ENCODE measurements at places on chromosomes 4 and X.

DNA sequence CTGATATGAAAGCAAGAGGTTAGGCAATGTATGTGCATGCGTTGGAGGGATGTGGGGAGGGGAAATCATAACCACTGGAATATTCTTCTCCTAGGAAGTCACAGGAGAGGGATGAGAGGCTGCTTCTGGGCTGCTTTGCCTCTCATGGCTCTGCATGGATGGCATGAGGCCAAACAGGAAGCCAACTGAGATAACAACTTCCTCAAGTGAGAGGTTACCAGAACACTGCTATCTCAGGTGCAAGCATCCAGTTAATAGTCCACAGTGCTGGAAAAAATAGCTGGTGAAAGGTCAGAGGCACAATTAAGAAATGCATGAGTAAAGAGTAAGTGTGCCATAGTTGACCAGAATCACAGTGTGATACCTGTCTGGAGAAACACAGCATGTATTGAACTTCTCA is 113.3 kb downstream of the ELOVL6 start:
- DNase-seq = no peak

DNA sequence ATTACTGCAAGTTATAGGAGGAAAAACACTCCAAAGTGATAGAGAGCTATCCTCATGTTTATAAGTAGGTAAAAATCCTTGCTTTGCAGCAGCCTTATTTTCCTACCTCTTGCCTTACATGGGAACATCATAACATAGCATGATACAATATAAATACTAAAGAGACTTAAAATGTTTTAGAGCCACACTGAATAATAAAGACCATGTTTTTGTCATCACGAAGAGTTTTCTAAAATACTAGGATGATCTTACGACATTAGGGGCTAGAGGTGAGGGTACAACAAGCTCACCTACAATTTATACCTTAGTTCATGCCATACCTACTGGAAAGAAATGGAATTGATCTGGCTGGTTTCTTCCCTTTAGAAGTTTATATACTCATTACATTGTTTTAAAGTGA is 184.8 kb downstream of the FBXW7 start:
- DNase-seq = no peak

DNA sequence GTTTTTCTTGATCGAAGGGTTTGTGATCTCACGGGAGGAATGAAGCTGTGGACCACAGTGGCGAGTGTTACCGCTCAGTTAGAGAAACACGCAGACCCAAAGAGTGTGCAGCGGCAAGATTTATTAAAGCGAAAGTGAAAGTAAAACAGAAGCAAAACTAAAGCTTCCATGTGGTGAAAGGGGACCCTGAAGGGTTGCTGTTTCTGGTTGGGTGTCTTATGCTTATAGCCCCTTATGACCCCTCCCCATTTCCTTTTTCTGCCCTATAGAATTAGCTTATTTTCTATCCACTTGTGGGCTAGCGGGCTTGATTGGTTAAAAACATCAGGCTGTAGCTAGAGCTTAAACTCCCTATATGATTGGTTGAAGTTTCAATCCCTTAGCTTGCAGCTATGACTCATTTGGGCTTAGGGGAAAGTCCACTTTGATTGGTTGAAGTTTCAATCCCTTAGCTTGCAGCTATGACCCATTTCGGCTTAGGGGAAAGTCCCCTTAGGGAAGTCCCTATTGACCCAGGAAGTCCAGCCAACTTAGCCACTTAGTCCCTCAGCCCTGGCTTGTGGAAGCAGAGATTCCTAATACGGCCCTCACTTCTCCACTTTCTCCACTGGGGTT is 171.2 kb upstream of the NWD2 start:
- DNase-seq = peak; percentile 0

- DNase-seq = no peak
Measured at GRCh38 chr4:8779490-8779932, 92.1 kb downstream of the HMX1 start.

DNA sequence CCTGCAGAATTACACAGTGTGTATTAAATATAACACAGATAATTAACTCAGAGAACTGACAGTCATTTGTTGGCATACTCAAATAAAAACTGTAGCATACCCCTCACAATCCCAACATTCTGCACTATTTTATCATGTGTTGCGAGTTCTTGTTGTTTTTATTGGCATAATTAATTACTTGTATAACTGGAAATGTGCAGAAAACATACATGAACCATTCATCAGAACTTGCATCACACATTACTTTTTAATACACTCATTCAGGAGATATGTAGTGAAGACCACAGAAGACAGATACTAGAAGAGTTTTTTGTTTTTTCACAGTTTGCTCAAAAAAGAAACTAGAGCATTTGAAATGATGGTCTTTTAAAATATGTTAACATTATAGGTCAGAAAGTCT is 74.6 kb upstream of the NEIL3 start:
- peak; percentile 39 for DNase-seq

- DNase-seq = no peak
Measured at GRCh38 chr4:54958236-54958635, 167.2 kb downstream of the KDR start.

DNA sequence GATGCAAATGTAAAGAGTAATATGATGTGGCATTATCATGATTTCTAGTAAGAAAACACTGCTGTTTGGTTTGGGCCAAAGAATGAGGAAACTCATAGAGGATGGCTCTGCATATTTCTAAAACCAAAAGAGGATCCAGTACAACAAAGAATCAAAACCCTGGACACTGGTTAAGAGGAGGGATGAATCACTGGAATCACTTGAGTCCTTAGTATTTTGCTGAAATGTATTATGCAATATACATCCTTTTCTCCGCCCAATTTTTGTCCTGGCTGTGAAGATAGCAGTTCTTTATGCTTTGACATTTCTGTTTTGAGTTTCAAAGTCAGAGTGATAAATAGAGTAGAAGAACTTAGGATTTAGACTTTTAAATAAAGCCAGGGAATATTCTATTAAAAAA is 345.9 kb downstream of the PACRGL start:
- no peak for DNase-seq

DNA sequence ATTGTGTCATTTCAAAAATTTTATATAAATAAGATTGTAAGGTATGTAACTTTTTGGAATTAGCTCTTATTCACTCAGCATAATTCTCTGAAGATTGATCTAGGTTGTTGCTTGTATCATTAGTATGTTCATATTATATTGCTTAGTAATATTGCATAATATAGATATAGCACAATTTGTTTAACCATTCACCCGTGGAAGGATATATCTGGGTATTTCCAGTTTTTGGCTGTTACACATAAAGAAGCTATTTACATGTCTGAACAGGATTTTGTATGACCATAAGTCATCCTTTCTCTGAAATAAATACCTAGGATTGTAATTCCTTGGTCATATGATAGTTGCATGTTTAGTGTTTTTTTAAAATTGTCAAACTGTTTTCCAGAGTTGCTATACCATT is 82.5 kb downstream of the CPEB2 start:
- no peak for DNase-seq

GRCh38 chr4:171629182-171629581 is 184.0 kb upstream of the GALNTL6 start:
- DNase-seq = no peak

DNA sequence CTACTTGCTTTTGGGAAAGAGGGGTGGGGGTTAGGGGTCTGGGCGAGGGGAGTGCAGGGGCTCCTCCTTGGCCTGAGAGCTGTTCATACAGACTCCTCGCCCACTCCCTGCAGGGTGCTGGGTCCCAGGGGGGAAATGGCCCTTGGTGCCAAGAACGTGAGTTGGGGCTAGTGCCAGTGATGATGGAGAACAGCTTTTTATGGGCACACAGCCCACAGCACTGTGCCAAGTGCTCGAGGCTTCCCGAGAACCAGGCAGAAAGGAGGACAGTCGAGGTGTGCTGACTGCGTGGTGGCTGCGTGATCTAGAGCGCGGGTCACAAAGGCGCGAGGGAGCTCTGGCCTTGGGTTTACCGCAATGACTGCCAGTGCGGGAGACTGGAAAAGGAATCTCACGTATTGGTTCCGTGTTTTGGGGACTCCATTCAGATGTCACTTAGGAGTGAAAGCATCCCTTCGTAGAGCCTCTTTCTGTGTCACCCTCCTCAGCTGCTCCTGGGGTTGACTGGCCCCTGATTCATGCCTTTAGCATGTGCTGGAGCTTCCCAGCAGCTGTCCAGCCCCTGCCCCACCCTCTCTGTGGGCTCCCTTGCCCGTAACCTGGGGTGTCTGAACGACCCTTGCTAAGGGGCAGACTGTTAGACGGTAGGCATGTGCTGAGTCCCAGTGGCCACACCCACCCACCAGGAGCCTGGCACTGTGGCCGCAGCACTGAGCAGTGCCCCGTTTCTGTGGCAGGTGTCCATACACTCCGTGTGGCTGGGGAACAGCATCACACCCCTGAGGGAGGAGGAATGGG is 20.9 kb upstream of the MSANTD1 start:
- peak; percentile 32 for DNase-seq

DNA sequence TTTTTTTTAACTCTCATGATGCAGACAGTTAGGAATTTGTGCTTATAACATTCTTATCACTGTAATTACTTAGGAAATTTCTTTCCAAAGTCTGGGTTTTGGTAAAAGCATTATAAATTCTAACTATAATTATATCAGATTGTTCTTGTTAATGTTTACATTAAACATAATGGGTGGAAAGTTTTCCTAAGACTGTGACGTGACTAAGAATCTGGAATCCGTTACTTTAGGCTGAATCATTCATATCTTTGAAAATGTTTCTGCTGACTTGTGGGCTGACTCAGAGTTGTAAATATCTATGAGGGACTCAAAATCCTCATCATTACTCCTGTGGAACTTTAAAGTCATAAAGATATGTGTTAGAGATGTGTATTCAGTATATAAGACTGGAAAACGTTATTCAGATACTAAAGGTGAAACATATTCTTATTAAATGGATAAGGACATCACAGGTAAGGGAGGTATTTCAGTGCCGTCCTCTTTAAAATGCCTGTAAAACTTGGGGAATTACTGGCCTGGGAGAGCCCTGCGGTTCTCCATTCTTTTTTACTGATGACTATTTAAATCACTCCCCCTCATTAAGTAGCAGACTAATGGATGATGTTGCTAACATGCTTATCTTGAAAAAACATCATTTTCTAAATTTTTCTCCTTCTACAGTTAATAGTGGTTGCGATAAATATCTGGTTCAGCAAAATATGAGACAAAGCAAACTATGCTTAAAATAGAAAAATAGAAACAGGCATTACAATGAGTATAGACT is 159.0 kb downstream of the DCLK2 start:
- peak; percentile 93 for DNase-seq

DNA sequence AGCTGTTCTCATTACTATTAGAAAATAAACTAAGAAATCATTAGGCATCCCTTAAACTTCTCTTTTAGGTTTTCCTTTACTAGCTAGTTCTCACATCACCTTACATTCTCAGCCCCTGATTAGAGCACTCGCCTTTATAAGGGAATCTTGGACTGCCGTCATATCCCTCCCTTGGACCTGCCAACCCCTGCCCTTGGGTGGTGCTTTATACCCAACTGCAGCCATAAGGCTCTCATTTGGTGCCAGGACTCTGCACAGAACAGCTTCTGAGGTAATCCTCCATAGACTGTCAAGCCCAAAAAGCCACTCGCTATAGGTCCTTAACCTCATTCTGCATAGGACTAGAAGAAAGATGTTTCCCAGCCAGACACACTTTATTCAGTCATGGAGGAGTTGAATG is 67.5 kb downstream of the NHSL2 start:
- DNase-seq = no peak
